CD4-positive, CD25-positive, alpha-beta regulatory T cell (primary cell): ENCODE measurements at places on chromosomes 12 and 14. TPM values are rescaled to one million over a fixed set of nuclear protein-coding genes. Genes with fewer than 3 reads are reported as not detected.

Gene CLEC6A
- polyA plus RNA-seq, result not detected

Gene MSRB3
- polyA plus RNA-seq, result not detected

Gene ARHGDIB
- 4,641 TPM for polyA plus RNA-seq

Gene FIGNL2
- polyA plus RNA-seq, result not detected

Gene CNTN1
- polyA plus RNA-seq, result not detected

Gene CABP1
- not detected for polyA plus RNA-seq

Gene SERPINA1
- not detected for polyA plus RNA-seq

Gene SLC2A3
- 105 TPM for polyA plus RNA-seq

Gene SLC2A14
- 1.6 TPM for polyA plus RNA-seq

Gene VTI1B
- polyA plus RNA-seq, result 61.6 TPM

Gene FITM1
- not detected for polyA plus RNA-seq

Gene NCKAP5L
- 0.39 TPM for polyA plus RNA-seq

Gene DPF3
- polyA plus RNA-seq, result 0.16 TPM

Gene LAG3
- 12.6 TPM for polyA plus RNA-seq

Gene PAPLN
- polyA plus RNA-seq, result 0.43 TPM

Gene PTHLH
- polyA plus RNA-seq, result 0.15 TPM

Gene HOXC10
- polyA plus RNA-seq, result not detected

Gene IL25
- polyA plus RNA-seq, result not detected

Gene GARIN6
- not detected for polyA plus RNA-seq
